Activated CD8-positive, alpha-beta memory T cell treated with anti-CD3 and anti-CD28 coated beads for 4 hours (primary cell): ENCODE measurements at places on chromosomes 7 and 10.

GRCh38 chr7:131538813-131539179, 17.6 kb downstream of the PODXL start:
- DNase-seq = no peak

- no peak for DNase-seq
These were observed 12.5 kb upstream of the HERPUD2 start for GRCh38 chr7:35707422-35707821.

DNA sequence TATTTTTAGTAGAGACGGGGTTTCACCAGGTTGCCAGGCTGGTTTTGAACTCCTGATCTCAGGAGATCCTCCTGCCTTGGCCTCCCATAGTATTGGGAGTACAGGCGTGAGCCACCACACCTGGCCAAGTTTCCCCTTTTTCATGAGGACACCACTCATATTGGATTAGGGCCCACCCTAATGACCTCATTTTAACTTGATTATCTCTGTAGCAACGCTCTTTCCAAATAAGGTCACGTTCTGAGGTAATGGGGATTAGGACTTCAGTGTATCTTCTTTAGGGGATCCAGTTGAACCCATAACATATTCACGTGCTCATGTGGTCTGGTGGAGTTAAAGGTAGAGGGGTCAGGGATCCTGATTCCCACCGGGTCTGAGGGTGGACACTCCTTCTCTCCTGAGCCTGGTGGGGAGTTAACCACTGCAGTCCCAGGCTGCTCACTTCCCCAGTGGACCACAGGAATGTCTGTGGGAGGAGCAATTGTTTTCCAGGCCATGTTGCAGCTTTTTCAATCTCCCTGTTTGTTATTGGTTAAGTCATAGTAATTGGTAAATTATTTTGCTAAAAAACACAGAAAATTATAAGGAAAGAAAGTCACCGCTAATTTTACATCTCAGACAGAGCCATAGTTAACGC, 130.5 kb downstream of the GRK5 start:
- no peak for DNase-seq

DNA sequence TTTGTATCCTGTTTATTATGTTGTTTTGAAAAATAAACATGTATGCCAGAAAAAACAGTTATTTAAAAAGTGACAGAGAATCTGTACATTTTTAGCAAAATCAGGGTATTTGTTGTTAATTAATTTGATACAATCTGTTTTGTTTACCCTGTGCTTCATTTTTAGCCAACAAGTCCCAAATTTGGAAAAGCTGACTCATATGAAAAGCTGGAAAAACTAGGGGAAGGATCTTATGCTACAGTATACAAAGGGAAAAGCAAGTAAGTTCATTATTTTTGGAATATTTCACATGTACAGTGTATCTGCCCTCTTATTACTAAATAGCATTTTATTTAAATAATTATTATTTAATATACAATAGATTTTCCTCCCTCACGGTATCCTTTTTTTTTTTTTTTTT, 151.4 kb downstream of the CDK14 start:
- no peak for DNase-seq

DNA sequence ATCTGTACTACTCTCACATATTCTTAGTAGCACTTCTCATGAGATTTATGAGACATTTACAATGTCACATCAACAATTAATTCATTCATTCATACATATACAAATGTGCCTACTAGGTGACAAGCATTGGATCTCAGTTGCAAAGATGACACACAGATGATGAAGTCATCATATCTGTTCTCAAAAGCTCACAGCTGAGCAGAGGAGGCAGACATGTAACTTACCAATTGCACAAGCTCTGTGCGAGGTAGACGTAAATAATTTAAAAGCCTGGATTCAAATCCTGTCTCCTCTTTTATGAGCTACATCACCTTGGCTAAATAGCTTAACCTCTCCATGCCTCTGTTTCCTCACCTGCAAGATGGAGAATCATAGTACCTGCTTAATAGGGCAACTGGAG, 109.4 kb upstream of the FAM133B start:
- DNase-seq = no peak

GRCh38 chr10:89426230-89426868, 12.0 kb downstream of the IFIT5 start:
- no peak for DNase-seq

DNA sequence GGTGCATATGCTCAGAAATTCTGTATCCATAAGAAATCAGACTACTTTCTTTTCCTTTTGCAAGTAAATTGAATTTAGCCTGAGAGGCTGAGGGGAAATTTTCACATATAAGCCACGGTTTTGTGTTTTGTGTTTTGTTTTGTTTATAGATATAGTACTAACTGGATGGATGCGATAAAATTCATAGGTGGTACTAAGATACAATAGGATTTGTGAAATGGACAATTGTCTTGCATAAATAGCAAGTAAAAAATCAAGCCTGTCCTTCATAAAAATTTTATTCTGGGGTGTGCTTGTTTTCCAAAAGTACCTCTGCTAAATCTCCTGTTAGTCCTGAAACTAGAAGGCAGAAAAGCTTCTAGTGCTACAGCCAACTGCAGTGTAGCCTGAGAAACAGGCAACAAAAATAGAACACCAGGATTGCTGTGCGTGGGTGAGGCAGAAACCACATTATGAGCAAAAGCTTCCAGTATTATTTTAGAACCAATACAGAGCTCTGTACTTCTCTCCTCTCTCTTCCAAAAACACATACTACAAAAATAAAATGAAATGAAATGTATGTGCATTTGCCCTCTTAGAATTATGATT, 634 bp upstream of the HDAC9 start:
- no peak for DNase-seq

DNA sequence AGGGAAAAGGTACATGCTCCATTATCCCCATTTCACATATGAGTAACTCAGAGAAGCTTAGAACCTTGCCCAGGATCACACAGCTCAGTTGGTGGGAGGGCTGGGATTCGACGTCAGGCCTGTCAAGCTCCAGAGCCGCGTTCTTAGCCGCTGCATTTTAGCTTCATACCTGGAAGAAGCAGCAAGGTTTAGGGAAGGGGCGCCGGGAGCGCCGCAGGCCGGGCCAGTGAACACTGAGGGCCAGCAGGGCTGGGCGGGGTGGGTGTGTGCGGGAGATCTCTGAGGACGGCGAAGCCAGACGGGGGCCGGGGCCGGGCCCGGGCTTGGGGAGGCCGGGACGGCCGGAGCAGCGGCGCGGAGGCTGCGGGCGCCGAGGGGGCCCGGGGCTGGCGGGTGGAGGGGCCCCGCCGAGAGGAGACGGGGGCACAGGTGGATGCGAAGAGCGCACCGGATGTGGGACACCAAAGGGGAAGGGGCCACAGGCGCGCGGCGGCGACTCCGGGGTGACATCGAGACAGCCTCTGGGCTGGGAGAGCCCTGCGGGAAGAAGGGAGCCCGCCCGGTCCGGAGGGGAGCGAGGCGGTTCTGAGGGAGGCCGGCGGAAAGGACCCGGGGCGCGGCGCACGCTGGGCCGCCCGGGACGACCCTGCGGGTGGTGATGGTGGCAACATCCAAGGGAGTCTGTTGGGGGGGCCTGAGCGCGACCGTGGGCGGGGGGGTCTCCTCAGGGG, 498 bp downstream of the NDST2 start:
- peak; percentile 32 for DNase-seq

DNA sequence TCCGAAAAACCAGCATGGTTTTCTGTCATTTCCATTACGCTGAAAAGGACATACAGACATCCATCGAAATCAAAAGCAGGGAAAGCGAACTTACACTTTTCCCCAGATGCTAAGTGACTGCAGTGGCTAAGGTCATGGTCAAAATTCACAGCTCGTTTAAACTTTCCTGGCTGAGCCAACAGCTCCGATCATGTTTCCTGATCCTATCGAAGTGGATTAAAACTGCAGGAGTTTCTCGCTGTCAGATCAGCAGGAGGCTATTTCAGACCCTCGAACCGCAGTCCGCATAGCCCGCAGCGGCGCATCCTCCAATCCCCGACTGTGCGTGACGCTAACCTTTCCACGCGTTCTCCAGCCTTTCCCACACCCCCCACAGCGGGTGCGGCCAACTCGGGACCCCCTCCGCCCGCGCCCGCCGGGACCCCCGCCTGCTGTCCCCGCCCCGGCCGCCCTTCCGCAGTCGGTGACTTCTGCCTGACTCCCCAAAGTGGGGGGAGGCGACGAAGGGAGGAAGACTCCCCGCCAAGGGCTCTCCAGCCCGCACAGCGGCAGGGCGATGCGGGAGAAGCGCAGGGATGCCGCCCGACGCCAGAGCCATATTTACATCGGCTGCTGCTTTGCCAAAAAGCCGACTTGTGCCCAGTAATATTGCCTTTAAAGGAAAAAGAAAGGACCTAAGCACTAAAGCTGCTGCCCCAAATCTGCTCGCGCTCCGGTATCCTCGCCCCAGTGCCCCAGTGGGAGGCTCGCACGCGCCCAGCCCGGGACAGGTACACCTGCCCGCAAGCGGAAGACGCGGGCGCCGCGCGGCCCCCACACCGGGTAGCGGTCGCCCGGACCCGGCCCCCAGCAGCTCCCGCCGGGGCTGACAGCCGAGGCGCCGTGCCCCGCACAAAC, 1.2 kb downstream of the PIP4K2A start:
- DNase-seq = peak; percentile 19

DNA sequence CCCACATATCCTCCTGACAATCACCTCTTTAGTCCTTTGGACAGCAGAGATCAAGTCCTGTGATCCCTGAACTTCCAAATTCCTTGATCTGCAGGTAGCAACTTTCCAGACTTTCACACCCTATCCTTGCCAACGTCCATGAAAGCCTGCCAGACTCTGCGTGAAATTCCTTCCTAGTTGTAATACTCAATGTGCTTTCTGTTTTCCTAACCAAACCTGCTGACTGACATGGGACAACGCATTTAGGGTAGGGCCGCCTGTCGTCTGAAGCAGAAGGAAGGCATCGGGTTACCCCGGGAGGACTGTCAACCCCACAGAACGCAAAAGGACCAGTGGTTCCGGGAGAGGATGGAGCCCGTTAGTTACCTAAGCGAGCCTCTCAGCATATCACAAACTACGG, 23.9 kb downstream of the ITGA8 start:
- no peak for DNase-seq

GRCh38 chr7:104985259-104985617, 28.8 kb upstream of the KMT2E start:
- DNase-seq = no peak

- DNase-seq = no peak
These were observed 51.7 kb downstream of the HSPA12A start for GRCh38 chr10:116690356-116691322.

DNA sequence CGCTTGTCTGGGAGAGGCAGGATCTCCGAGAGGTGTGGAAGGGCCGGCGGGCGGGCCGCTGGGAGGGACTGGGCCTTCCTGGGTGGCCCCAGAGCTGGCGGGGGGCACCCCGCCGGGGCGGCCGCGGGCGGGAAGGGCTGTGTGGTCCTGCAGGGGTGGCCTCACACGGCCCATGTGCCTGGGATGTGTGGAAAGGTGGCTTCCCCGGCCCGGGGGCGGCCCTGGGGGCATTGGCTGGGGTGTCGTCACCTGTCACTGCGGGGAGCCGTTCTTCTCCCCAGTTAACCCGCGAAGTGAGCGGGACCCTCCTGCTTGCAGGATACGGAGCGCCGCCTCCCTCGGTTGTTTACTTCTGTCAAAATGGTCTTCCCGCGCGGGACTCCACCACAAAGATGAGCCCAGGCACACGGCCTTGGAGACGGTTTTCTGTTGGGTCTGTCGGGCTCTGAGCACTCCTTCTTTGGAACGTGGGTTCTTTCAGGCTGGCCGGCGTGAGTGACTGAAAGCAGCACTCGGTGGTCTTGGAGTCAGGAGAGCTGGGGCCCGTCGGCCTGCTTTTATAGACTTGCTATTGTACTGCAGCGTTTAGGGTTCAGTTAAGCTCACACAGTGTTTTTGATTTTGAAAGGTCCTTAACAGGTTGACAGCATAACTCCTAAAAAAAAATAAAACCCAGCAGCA, 700 bp downstream of the SMC3 start:
- DNase-seq = peak; percentile 30

- no peak for DNase-seq
These were observed 13.0 kb upstream of the ADAMTS14 start for GRCh38 chr10:70659306-70659705.

DNA sequence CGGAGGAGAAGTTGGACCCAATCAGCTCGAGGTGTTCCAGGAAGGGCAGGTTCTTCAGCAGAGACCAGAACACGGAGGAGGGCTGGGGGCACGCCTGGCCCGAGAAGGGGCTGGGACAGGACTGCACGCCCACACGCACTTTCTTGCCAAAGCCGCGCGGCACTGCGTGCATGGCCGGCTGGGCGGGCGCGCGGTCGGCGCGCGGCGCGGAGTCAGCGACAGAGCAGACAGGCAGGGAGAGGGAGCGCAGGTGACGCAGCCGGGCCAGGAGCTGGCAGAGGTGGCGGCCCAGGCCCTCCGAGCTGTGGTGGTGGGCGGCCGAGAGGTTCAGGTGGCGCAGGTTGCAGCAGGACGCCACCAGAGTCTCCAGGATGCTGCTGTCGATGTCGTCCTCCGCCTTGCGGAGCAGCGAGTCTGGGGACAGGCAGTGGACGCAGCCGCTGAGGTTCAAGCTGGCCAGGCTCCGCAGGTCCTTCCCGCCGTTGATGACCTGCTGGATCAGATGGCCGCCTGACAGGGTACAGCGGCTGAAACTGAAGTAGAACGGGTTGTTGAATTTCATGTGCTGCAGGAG, 77.2 kb upstream of the TNRC18 start:
- DNase-seq = no peak

- no peak for DNase-seq
These were observed 417.1 kb upstream of the KLF6 start for GRCh38 chr10:4201866-4202825.

- no peak for DNase-seq
These were observed 100.3 kb downstream of the RAPGEF5 start for GRCh38 chr7:22256541-22257096.

DNA sequence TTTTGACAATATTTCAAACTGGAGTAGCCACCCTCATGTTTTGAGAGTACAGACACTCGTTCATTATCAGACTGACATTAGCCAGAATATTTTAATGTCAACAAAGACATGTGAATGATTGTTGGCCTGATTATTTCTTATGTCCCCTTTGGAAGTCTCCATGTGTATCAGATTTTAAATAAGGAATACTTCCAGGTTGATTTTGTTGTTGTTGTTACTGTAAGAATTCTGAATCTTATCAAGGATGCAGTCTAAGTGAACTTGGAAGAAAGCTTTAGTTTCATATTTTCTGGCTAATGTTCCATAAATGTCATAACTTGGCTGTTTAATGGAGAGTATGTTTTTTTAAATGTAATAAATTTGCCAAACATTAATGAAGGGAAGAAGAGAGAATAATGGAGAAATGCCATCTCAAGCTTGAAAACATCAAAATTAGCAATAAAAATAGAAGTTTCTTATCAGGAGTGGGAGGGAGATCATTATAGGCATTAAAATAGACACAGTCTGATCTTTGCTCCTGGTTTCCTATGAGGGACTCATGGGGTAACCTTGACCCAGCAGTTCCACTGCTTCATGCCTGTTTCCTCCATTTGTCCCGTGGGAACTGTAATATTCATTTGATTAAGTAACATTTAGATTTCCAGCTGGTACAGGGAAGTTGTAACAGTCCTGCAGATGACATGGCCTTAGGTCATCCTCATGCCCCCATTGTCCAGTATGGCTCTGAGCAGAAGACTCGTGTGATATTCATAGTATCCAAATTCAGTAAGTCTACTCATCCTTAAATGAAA, 122.4 kb upstream of the KIAA1217 start:
- DNase-seq = no peak
